Activated naive CD4-positive, alpha-beta T cell treated with anti-CD3 and anti-CD28 coated beads, Interleukin-2, amount 10 ng/mL, durations not matched to agents 7 days and 5 days (primary cell): ENCODE measurements at places on chromosomes 7 and 10.

- H3K4me3 ChIP-seq = no peak overlapping the region
- H3K36me3 ChIP-seq = peaks cover 6% of the 10 kb centered on the region
- H3K4me1 ChIP-seq = peaks cover 22% of the 10 kb centered on the region
- no peak overlapping the region for H3K27ac ChIP-seq
Observed at GRCh38 chr7:77338260-77338659, 77.9 kb downstream of the GSAP start.

DNA sequence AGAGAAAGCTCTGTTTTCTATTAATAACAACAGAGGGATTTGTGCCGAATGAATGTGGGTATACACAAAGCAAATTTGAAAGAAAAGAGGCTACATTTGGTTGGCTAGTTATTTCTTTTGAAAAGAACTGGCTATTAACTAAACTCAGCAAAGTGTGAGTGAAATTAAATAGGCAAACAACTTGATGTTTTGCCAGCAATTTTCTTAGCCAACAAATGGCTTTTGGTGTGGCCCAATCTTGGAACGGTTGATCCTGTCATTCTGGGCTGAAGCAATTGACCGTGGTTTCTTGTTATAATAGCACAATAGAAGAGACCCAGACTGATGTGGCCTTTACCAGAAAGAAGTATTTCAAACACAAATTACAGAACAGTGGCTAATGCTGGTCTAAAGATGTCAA lies 898.6 kb downstream of the KCNMA1 start:
- H3K4me1 ChIP-seq = peaks cover 9% of the 10 kb centered on the region
- no peak for DNase-seq
- no peaks in the 10 kb centered on the region for H3K36me3 ChIP-seq
- H3K27ac ChIP-seq = no peak overlapping the region
- no peak overlapping the region for H3K4me3 ChIP-seq

DNA sequence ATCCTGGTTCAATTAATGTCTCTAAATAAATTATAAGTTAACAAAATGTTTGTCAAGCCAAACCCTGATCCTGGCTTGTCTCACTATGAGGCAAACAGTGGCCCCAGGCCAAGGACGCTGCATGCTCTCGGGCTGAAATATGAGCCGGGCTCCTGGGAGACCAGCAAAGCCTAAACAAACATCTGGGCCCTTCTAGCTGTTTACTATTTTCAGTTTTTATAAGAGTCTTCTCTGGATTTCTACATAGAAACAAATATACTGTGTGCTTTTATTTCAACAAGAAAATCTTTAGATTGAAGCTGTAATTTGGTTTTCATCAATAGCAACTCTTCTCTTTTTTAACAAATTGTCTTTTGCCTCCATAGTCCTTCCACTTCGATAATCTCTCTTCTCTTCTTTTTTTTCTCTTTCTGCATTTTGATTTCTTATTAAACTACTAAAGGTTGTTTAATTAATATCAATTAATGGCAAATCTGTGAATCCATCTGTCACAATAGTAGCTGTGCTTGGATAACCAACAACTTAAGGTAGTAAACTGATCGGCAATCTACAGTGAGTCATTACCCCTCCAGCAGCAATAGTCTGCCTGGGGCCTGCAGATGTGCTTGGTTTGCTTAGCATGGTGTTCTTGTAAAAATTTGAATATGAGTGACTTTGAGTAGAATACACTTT lies 83.3 kb upstream of the DNAJC1 start:
- no peak for DNase-seq
- H3K4me3 ChIP-seq = no peak overlapping the region
- H3K27ac ChIP-seq = no peak overlapping the region
- H3K27me3 ChIP-seq = peaks cover 5% of the 10 kb centered on the region
- no peaks in the 10 kb centered on the region for H3K4me1 ChIP-seq

DNA sequence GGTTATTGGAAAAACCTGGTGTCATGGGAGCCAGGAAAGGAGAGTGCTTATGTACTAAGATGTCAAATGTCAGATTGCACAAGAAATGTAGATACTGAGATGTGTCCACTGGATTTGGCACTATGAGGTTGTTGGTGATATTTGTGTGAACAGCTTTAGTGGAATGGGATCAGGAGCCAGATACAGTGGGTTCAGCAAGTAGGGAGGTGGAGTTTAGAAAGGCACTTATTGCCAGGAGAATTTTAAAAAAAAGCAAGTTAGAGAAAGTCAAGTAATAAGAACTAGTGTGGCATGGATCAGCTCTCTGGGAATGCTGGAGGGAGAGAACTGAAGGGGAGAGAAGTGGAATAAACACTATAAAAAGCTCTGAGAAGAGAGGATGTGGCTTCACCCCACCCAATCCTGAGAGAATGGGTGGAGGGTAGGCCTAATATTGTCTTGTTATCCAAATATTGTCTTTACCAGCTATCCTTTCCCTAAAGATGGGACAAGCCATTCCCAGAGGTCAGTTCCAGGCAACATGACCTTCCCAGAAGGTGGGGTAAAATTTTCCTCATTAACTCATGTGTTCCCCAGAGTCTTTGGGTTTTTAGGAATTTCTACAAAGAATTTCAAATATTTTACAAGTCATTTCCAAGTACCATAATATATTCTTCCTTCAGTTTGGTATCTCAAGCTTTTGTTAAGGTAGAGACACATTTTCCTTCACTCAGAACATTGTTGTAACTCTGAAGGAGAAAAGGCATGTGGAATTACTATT lies 42.3 kb downstream of the ENTPD1 start:
- H3K4me3 ChIP-seq = no peak overlapping the region
- no peaks in the 10 kb centered on the region for H3K27me3 ChIP-seq
- no peak overlapping the region for H3K27ac ChIP-seq
- no peaks in the 10 kb centered on the region for H3K36me3 ChIP-seq
- H3K4me1 ChIP-seq = peaks cover 6% of the 10 kb centered on the region

- H3K4me3 ChIP-seq = peak overlapping the region; percentile 82
- H3K4me1 ChIP-seq = peaks cover 64% of the 10 kb centered on the region
- peak; percentile 67 for DNase-seq
- H3K27ac ChIP-seq = peak overlapping the region; percentile 91
- peaks cover 25% of the 10 kb centered on the region for H3K27me3 ChIP-seq
Observed at GRCh38 chr10:131901181-131901829, 497 bp downstream of the PPP2R2D start.

- H3K36me3 ChIP-seq = no peaks in the 10 kb centered on the region
- H3K27ac ChIP-seq = no peak overlapping the region
- no peaks in the 10 kb centered on the region for H3K4me1 ChIP-seq
- no peak for DNase-seq
Observed at GRCh38 chr7:119802147-119802546, 470.8 kb upstream of the KCND2 start.

DNA sequence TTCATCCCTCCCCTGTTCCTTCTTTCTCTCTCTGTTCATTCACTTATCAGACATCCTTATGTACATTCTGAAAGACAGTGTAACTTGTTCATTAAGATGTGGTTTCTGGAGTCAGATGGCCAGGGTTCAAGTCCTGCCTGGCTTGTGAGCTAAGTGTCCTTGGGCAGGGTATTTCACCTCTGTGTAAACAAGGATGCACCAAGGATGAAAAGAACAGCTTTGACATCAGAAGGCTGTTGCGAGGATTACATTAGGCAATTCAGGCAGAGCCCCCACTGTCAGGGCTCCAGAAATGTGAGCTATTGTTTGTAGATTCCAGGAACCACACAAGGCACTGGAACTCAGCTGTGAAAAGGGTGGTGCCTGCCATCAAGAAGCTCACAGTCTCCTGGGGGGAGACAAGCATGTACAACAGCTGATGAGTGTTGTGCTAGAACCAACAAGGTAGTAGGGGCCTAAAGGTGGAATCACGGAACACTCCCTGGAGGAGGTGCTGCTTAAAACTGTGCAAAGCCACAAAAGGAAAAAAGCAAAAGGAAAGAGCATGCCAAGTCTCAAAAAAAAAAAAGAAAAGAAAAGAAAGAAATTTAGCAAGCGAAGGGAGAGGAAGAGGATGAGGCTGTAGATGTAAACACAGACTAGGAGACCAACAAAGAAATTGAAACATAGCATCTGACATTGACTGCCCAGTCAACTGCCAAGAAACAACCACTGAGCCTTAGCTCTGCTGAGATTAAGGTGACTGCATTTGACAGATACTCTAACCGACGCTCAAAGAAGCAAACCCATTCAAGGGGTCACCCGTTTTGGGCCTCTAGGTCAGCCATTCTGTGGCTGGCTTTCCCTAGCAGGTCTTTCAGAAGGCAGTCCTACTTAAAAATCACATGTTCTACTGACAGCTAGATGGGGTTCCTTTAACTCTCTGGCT lies 12.5 kb downstream of the PDLIM1 start:
- H3K27me3 ChIP-seq = peaks cover 5% of the 10 kb centered on the region
- DNase-seq = no peak
- no peaks in the 10 kb centered on the region for H3K36me3 ChIP-seq
- H3K4me1 ChIP-seq = peaks cover 3% of the 10 kb centered on the region

DNA sequence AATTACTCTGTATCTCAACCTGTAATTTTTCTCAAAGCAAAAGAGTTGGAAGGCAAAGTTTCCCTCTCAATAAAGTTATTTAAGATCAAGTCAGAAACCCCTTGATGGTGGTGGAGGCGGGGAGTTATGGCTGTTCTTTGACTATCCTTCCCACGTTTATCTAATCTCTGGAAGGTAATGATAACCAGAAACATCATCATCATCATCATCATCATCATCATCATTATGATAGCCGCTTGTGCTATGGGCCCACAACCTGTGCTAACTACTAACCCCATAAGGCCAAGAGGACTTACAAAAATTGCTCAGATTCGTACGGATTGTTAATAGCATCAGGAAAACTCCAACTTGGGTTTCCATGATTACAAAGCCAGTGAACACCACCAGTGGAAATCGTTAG lies 502.3 kb downstream of the SH2D4B start:
- no peak for DNase-seq
- H3K36me3 ChIP-seq = no peaks in the 10 kb centered on the region
- H3K27ac ChIP-seq = no peak overlapping the region
- no peaks in the 10 kb centered on the region for H3K27me3 ChIP-seq
- H3K4me3 ChIP-seq = no peak overlapping the region

GRCh38 chr7:116357781-116358670 lies 141.5 kb upstream of the CAV2 start:
- H3K4me3 ChIP-seq = no peak overlapping the region
- no peaks in the 10 kb centered on the region for H3K36me3 ChIP-seq
- no peak for DNase-seq
- H3K27ac ChIP-seq = no peak overlapping the region
- H3K4me1 ChIP-seq = no peaks in the 10 kb centered on the region
- H3K27me3 ChIP-seq = peaks cover 16% of the 10 kb centered on the region

GRCh38 chr7:95931460-95932232 lies 159.3 kb downstream of the DYNC1I1 start:
- no peak overlapping the region for H3K27ac ChIP-seq
- no peak overlapping the region for H3K4me3 ChIP-seq
- no peaks in the 10 kb centered on the region for H3K36me3 ChIP-seq
- no peaks in the 10 kb centered on the region for H3K4me1 ChIP-seq

DNA sequence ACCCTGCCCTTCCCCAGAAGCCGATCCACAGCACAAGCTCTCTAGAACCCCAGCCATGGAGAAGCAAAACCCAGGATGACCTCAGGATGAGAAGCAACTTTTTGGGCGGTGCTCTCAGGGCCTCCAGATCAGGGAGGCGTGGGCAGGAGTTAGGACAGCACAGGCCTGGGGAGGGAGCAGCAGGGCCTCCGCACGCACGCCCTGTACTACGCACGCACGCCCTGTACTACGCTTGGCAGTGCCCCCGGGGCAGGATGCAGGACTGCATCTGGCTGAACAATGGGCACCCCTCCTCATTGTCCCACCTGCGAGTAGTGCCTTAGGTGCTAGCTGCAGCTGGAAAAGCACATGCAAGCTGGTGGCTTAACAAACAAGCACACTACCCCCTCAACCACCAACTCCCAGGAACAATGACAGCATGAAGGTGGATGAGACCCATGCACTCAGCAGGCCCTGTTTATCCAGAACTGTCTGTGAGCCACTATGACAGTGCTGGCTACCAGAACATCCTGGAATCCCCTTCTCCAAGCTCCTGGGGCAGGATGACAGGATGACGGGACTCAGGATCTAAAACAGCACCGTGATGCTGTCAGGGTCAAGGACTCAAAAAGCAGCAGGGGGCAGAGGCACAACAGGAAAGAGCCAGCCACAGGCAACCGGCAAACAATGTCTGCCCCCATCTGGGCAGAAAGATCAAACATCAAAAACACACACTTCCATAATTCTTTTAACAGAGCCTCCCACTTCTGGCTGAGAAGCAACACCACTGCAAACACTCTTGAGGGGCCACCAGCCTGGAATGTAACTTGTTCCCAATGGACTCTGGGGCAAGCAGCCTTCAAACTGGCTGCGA lies 11.8 kb downstream of the PODXL start:
- no peak overlapping the region for H3K4me3 ChIP-seq
- DNase-seq = peak; percentile 37
- H3K36me3 ChIP-seq = no peaks in the 10 kb centered on the region
- peaks cover 11% of the 10 kb centered on the region for H3K4me1 ChIP-seq
- H3K27me3 ChIP-seq = peaks cover 11% of the 10 kb centered on the region
